ENCODE measurements at places on chromosomes 7 and 10. TPM values are rescaled to one million over a fixed set of nuclear protein-coding genes. Genes with fewer than 3 reads are reported as not detected.

The NKX2-3 gene
- total RNA-seq: 4.4 TPM

The NRG3 gene
- total RNA-seq: 14.6 TPM

- no peak for DNase-seq
Observed at GRCh38 chr10:83886871-83887270, 252.4 kb upstream of the GHITM start.

The DENND2A gene
- 14.0 TPM for total RNA-seq

The HSPA12A gene
- total RNA-seq: 16.5 TPM

The CYP3A7 gene
- total RNA-seq: 92.6 TPM

- no peak for DNase-seq
Observed at GRCh38 chr10:104255311-104255981, 754 bp downstream of the GSTO1 start.

- no peak for DNase-seq
Observed at GRCh38 chr7:115208710-115209560, 287.0 kb downstream of the MDFIC start.

- no peak for DNase-seq
Observed at GRCh38 chr7:28258240-28258639, 77.6 kb upstream of the JAZF1 start.

DNA sequence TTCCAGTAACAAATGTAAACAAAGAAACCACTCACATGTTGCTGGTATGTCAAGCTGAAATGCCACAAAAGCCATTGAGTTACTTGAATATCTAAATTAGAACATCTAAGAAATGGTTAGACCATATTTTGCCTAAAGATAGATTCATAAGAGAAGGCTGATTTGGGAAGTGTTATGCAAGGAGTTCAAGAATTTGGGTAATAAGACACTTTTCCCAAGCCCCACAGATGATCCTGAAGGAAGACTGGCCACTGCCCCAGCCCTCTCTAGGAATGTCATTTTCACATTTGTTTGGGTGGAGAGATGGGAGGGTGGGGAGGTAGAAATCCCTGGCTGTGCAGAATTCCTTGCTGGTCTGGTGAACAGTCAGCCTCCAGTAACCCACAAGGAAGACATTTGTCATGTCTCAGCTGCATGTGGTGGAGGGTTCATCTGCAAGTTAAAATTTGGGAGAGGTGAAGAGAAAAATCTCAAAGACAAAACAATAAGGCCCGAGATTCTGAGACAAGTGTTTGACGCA, 427.2 kb upstream of the KLF6 start:
- DNase-seq: no peak

- peak; percentile 66 for DNase-seq
Observed at GRCh38 chr10:58531084-58531695, 18.5 kb downstream of the BICC1 start.

The SPACDR gene
- 1.2 TPM for total RNA-seq

The ADIRF gene
- 25.4 TPM for total RNA-seq

The TRPV6 gene
- 47.3 TPM for total RNA-seq

The EIF5AL1 gene
- 0.14 TPM for total RNA-seq

- no peak for DNase-seq
Observed at GRCh38 chr10:20271490-20271889, 455.3 kb downstream of the PLXDC2 start.

DNA sequence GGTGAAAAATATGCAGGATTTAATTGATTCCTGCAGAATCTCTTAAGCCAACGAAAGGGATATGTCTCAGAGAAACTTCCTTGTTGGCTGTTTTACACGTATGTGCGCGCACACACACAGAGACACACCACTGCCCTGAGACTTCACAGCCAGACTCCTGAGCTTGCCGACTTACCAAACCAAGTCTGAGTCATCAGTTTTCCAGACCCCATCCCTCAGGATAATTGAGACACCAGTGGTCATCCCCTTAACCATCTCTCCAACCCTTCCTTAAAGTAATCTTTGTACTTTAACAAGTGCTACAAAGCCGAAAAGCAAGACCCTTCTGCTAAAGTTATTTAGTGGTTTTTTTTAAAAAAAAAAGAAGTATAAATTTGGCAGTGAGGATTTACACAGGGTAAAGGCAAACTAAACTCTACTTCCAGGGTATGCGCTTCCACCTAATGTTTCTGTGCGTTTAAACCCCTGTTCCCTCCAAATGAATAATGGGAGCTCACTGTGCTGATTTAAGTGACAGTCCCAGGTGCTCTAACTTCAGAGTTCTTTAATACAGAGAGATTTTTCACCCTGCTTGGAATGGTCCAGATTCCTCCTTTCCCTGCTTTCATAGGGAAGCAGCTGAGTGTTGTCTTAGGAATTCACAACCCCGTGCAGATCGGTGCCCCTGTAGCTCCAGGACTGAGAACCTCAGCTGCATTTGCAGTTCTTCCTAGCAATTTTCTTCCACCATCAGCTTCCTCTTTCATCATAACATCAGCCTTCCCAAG, 198.5 kb downstream of the INHBA start:
- no peak for DNase-seq

GRCh38 chr7:47950714-47951113, 2.4 kb upstream of the PKD1L1 start:
- DNase-seq: no peak

The SORCS3 gene
- total RNA-seq: 0.17 TPM

- DNase-seq: no peak
Observed at GRCh38 chr7:155404976-155405375, 53.0 kb upstream of the EN2 start.

GRCh38 chr10:81600185-81600584, 274.8 kb upstream of the NRG3 start:
- no peak for DNase-seq

The GRB10 gene
- 106 TPM for total RNA-seq

The ECHDC3 gene
- 4.1 TPM for total RNA-seq

GRCh38 chr7:139332697-139333359, 8.3 kb upstream of the FMC1 start:
- DNase-seq: no peak

The PON1 gene
- total RNA-seq: 8.9 TPM

The PPP1R9A gene
- total RNA-seq: 30.5 TPM
